NCI-H1092 (cell line): ENCODE measurements at places on chromosomes 12 and 14.

DNA sequence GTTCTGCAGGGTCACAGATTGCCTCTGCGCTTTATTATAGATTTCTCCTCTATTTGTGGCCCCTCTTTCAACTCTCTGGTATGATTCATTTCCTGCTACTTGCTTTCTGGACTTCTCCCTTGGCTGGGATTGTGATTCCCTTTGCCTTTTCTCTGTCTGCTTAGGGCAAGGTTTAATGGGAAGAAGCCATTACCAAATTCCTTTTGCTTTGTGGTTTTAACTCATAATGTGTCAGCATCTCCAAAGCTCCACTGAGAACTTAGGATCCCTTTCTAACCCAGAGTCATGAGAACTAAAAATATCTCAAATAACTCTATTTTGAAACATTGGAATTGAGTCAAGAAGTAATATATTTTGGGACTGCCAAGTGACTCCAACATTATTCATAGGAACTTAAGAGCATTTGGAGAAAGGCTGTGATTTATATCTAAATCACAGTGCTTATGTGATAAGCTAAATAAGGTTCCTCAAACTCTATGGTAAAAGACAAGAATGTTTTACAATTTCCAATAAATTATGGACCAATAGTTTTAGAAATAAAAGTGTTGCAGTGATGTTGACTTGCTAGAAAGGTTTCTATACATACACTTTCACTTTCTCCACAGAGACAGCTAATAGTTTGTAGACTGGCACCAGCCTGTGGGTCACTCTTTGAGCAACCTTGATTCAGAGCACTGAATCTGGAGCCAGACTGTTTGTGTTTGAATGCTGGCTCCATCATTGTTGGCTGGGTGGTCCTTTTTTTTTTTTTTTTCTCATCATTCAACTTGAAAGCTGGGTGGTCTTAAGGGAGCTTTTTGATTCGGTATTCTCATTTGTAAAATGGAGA is 93.9 kb downstream of the DACT1 start:
- DNase-seq: no peak

GRCh38 chr12:105083551-105084105 is 630 bp downstream of the ALDH1L2 start:
- no peak for DNase-seq

- DNase-seq: no peak
These were observed 754 bp downstream of the ACSS3 start for GRCh38 chr12:81078469-81079196.

DNA sequence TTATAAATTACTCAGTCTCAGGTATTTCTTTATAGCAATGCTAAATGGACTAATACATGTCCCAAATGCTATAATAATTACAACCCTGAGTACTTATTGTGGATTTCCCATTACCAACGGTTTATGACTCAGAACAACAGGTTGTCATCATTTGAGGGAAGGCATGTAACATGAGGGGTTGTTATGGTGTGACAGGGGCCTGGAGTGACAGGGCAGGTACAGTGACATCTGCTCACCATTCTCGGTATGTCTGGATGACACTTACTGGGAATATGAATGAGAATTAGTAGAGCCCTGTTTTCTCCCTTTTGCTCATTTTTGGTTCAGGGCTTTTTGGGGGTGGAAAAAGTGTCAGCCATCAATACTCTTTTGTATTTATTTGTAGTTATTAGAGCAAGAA is 36.2 kb upstream of the FERMT2 start:
- no peak for DNase-seq

- DNase-seq: no peak
These were observed 5.5 kb downstream of the ERP29 start for GRCh38 chr12:112018571-112019237.

DNA sequence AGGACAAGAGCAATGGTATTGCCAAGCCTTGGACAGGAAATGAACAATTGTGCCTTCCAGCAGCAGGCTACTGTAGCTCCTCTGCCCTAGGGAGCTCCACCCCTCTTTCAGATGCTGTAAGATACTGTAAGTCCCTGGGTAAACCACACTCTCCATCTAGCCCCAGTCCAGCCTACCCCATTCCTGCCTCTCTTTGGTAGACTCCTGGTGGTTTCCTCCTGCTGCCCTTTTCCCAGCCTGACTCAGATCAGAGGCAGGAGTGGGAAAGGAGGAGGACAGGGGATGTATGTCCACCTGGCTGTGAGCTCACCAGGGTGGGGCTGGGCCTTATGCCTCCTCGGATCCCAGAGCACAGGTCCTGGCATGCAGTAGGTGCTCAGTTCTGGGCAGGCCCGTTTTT is 174.6 kb downstream of the ESRRB start:
- no peak for DNase-seq

GRCh38 chr14:100408350-100409002 is 85.3 kb downstream of the SLC25A47 start:
- no peak for DNase-seq

- peak; percentile 17 for DNase-seq
These were observed 581 bp downstream of the ARG2 start for GRCh38 chr14:67620217-67620785.

DNA sequence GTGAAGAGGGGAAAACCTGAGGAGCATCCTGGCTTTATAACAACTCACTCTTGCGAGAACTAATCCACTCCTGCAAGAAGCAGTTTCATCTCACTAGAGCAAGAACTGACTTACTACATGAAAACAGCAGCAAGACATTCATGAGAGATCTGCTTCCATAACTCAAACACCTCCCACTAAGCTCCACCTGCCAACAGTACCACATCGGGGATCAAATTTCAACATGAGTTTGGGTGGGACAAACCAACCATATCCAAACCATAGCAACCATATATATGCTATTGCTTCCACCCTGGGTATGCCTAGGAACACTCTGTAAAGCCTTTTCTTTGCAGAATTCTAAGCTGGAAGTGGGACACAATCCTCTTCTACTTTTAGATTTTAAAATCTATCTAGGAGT is 13.9 kb upstream of the AVPR1A start:
- no peak for DNase-seq

GRCh38 chr12:3661028-3661427 is 91.9 kb downstream of the CRACR2A start:
- no peak for DNase-seq

GRCh38 chr14:103619057-103619456 is 10.0 kb upstream of the KLC1 start:
- no peak for DNase-seq

DNA sequence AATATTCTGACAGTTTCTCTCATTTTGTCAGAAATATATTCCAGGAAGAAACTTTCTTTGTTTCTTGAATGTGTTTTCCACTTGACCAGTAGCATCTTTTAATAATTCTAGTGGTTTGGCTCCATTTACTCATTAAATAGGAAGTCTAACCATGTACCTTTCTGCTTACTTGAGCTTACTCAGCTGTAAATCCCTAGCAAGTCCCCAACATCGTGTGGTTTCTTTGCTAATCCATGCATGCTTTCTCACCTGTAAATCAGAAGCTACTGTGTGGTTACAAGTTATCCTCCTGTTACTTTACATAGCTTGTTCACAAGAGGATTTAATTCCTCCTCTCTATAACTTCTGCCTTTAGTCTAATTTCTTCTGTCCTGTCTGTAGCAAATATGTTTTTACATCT is 227.7 kb downstream of the FSCB start:
- no peak for DNase-seq

GRCh38 chr14:91317381-91318308 is 73.1 kb upstream of the GPR68 start:
- no peak for DNase-seq

- DNase-seq: no peak
These were observed 2.9 kb downstream of the SLC24A4 start for GRCh38 chr14:92325835-92326234.

DNA sequence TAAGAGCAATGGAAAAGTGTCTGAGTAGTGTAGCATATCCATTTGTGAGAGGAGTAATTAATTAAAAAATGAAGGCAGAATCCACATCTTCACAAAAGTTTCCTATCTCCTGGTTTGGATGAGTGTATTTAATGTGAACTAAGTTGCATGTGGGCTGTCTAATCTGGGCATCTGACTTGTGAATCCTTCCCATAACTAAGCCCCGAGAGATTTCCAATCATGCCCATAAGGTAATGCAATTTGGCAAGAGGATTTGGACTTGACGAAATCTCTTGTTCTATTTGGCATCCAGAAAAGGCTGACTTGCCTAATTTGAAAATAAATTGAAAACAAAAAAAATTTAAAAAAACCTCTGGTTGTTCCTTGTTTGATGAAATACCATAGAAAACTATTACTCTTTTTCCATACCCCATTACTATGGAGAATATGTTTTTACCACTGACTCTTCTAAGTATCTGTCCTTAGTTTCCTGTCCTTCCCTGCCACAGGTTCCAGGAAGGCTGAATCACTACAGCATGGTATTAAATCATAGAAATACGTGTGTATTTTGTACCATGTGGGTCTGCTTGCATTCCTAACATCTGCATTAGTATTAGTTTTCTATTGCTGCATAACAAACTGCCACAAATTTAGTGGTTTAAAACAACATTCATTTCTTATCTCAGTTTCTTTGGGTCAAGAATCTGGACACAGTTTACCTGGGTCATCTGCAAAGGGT is 48.4 kb downstream of the ETV6 start:
- DNase-seq: no peak

DNA sequence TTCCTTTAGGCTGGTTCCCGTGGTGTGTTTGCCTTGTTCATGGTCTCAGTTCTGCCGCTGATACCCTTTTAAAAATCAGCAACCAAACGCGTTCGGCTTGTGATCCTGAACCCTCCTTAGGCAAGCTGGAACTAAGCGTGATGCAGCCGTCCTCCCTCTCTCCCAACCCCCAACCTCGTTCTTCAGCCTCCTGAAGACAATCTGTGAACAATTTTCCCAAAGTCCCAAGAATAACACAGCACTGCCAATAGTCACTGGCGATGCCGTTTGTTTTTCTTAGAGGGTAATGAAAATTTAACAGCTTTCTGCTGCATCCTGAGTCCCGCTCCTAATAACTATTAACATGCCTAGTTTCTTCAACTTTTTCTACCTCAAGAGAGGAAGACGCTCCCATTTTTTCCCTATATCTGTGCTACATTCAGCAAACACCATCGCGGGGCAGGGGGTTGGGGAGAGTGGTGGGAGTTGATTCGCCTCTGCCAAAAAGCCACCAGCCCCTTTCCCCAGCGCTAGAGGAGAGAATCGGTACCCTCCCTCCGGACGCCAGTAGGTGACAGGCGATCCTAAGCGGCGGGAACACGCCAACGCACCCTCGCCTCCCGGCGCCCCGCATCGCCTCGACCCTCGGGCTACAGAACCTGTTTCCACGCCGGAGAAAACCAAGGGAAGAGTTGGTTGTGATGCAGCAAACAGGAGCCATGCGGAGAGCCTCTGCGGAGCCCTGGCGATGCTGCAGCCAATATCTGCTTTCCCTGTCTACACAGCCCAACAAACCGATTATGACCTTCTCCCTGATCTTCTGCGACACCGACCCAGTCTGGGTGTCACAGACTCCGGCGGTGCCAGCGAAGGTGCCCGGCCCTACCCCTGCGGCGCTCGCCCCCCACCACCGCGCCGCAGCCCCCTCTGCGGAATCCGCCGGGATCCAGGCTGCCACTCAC is 752 bp downstream of the PRICKLE1 start:
- DNase-seq: no peak

DNA sequence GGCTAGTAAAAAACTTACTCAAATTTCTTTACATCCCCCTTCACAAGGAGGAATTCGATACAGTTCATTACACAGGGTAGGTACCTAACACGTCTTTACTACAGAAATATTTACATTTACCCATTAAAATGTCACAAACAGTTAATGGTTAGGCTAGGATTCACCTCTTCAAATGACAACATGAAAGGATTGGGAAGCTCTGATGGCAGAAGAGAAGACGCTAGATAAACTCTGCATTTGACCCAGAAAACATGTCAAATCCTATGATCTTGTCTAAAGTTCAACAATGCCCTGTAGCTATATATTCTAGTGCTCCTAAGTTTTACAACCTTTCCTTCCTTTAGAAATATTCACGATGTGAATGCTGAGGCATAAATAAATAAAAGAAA is 64.8 kb downstream of the DENND5B start:
- DNase-seq: no peak

- DNase-seq: no peak
These were observed 95.4 kb downstream of the HELB start for GRCh38 chr12:66397574-66398290.

- DNase-seq: no peak
These were observed 75.4 kb downstream of the FUT8 start for GRCh38 chr14:65487783-65488494.

GRCh38 chr14:38012056-38012455 is 195.6 kb upstream of the SSTR1 start:
- no peak for DNase-seq

GRCh38 chr12:119118625-119119024 is 60.1 kb upstream of the HSPB8 start:
- no peak for DNase-seq

GRCh38 chr14:87784386-87784785 is 208.6 kb downstream of the GALC start:
- no peak for DNase-seq
